ENCODE measurements at places on chromosomes 12 and 14. TPM values are rescaled to one million over a fixed set of nuclear protein-coding genes. Genes with fewer than 3 reads are reported as not detected.

KLRK1 gene
- 865 TPM for total RNA-seq

POLE2 gene
- total RNA-seq = 2.0 TPM

PDE3A gene
- not detected for total RNA-seq

DNA sequence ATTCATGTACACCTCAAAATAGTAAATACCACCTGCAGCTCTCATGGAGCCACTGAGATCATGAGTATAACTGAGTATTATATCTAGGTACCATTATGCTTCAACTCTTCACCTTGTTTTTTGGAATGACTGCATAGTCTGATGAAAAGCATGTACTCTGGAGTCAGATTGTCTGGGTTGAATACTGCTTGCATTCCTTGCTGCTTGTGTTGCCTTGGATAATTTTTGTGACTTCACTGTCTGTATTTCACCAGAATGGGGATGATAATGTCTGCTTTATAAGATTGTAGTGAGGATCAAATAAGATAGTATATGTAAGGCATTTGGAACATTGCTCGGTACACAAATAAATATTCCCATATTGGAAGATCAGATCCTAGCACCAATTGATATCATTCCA is 54.2 kb downstream of the SUSD6 start:
- no peak overlapping the region for H3K4me3 ChIP-seq
- no peaks in the 10 kb centered on the region for H3K27me3 ChIP-seq
- H3K27ac ChIP-seq = no peak overlapping the region
- no peak for DNase-seq
- H3K4me1 ChIP-seq = peaks cover 96% of the 10 kb centered on the region

GRCh38 chr12:6700646-6701051 is at the start of gene PIANP:
PIANP (minus strand) TSS chr12:6700815; CDS start chr12:6698061, 2,754 bp downstream.
- DNase-seq = peak; percentile 70
- H3K4me1 ChIP-seq = peaks cover 40% of the 10 kb centered on the region
- H3K4me3 ChIP-seq = peak within 1 kb of the TSS; percentile 73
- peaks cover 50% of the 10 kb centered on the region for H3K27me3 ChIP-seq

- no peak for DNase-seq
- peaks cover 37% of the 10 kb centered on the region for H3K4me1 ChIP-seq
- no peaks in the 10 kb centered on the region for H3K27me3 ChIP-seq
- H3K36me3 ChIP-seq = no peaks in the 10 kb centered on the region
- H3K27ac ChIP-seq = peak overlapping the region; percentile 76
These were observed 1.7 kb downstream of the BTBD6 start for GRCh38 chr14:105250008-105250366.

- DNase-seq = peak; percentile 64
- H3K4me3 ChIP-seq = peak overlapping the region; percentile 87
- H3K27me3 ChIP-seq = no peaks in the 10 kb centered on the region
- H3K27ac ChIP-seq = peak overlapping the region; percentile 98
These were observed 482 bp downstream of the TMEM30B start for GRCh38 chr14:61280526-61281185.

DNA sequence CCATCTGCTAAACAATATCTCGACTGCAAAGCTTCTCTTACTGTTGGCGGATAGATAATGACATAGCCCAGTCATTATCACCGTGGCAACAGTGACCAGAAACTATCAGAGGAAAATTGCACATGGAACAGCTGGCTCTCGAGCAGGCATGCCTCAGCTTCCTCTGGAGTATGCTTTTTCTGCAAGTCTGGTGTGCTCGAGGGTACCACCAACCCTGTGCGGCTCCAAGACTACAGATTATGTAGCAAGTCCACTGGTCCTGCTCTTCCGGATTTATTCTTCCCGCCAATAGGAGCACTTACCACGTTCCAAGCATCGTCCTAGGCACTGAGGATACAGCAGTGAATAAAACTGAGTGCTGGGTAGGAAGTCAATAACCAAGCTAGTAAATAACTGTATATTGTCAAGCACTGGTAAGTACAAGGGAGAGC is 1.4 kb upstream of the GLRX5 start:
- H3K27me3 ChIP-seq = no peaks in the 10 kb centered on the region
- peak overlapping the region; percentile 95 for H3K27ac ChIP-seq
- no peaks in the 10 kb centered on the region for H3K36me3 ChIP-seq
- no peak for DNase-seq
- H3K4me3 ChIP-seq = peak overlapping the region; percentile 96
- peaks cover 66% of the 10 kb centered on the region for H3K4me1 ChIP-seq

DNA sequence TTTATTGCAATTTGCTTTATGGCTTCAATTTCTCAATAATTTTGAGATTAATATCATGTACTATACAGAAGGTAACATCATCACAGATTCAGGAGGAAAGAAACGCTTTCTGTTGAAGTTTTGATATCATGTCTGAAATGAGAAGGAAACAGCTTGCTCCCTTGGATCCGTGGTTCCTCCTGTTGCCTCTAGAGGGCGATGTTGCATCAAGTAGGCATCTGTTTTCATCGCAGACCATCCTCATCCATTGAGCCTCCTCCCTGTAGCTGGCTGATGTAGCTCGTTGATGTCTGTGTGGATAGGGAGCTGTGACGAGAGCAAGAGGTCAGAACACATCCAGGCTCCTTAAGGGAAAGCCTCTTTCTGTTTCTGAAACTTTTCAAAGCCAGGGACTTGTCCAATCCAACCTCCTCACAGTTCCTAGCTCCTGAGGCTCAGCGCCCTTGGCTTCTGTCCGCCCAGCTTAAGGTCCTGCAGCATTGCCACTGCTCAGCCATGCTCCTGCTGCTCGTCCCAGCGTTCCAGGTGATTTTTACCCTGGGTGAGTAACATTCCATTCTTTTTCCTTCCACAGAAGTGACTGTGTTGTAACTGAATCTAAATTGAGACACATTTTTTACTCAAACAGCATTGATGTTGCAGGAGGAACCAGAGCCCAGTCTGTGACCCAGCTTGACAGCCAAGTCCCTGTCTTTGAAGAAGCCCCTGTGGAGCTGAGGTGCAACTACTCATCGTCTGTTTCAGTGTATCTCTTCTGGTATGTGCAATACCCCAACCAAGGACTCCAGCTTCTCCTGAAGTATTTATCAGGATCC is 304.8 kb upstream of the OR4E1 start:
- no peaks in the 10 kb centered on the region for H3K27me3 ChIP-seq
- DNase-seq = peak; percentile 53

DNA sequence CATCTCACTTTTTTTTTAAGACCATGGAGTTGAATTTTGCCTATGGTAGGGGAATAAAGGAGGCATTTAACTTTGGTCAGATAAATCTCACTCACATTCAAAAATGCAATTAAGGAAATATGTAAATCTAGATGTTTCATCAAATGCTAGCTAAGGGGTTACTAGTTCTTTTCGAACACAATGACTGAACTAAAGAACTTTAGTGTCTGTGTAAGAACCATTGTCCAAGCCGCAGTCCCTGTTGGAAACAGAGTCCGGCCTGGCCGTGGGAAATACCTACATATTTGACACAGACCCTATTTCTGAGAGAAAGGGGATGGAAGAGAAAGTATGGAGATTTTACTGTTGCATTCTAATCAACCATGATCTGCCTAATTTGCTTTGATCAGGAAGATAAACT is 17.4 kb downstream of the LGR5 start:
- no peaks in the 10 kb centered on the region for H3K4me1 ChIP-seq
- H3K27ac ChIP-seq = no peak overlapping the region
- H3K36me3 ChIP-seq = no peaks in the 10 kb centered on the region
- H3K27me3 ChIP-seq = peaks cover 3% of the 10 kb centered on the region
- H3K4me3 ChIP-seq = no peak overlapping the region

DNA sequence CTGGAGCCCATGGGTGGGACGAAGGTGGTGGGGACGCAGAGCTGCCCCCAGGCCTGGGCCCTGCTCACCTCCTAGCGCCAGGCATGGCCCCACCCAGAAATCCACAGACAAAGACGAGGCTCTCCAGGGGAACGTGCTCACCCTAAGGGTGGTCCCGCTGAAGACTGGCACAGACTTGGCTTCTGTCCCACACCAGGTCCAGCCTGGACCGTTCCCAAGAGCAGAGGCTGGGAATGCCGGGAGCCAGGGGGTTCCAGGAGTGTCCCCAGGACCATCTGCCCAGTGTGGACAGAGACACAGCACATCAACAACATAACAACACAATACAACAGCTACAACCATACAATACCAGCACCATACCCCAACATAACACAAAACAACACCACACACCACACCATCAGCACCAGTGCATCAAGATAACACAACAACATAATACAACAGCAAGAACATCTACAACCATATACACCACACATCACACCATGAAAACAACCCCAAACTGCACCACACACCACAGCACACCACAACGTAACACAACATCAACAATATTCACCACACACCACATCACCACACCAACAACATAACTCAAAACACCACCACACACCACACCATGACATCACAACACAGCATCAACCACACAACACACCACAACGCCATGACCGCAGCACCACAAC is 329.6 kb downstream of the ADGRD1 start:
- H3K36me3 ChIP-seq = no peaks in the 10 kb centered on the region
- peaks cover 1% of the 10 kb centered on the region for H3K27me3 ChIP-seq
- DNase-seq = no peak
- H3K4me3 ChIP-seq = no peak overlapping the region
- H3K4me1 ChIP-seq = no peaks in the 10 kb centered on the region

GRCh38 chr12:130828895-130829294 is 10.2 kb downstream of the STX2 start:
- no peak overlapping the region for H3K4me3 ChIP-seq
- no peak overlapping the region for H3K27ac ChIP-seq
- no peaks in the 10 kb centered on the region for H3K36me3 ChIP-seq
- H3K4me1 ChIP-seq = peaks cover 16% of the 10 kb centered on the region
- no peaks in the 10 kb centered on the region for H3K27me3 ChIP-seq

GRCh38 chr14:99465288-99465687 is 15.4 kb downstream of the SETD3 start:
- peaks cover 40% of the 10 kb centered on the region for H3K4me1 ChIP-seq
- DNase-seq = no peak
- no peaks in the 10 kb centered on the region for H3K27me3 ChIP-seq
- no peak overlapping the region for H3K27ac ChIP-seq
- H3K4me3 ChIP-seq = no peak overlapping the region

DNA sequence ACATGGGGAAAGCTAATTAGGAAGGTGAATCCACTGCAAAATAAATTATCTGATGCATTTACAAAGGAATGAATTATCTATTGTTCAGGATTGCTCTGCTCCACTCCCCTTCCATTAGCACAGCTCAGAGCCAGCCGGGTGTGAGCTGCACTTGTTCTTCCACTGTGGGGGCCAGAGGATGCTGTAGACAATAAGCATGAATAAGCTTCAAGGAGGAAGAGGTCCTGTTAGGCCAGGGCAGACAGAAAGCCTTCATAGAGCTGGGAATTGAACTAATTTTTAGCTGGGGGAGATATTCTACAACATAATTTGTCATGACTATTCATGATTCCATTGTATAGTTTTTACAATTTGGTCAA is 137.6 kb upstream of the MAX start:
- no peaks in the 10 kb centered on the region for H3K27me3 ChIP-seq
- H3K27ac ChIP-seq = no peak overlapping the region
- H3K36me3 ChIP-seq = no peaks in the 10 kb centered on the region
- DNase-seq = no peak
- no peaks in the 10 kb centered on the region for H3K4me1 ChIP-seq

DNA sequence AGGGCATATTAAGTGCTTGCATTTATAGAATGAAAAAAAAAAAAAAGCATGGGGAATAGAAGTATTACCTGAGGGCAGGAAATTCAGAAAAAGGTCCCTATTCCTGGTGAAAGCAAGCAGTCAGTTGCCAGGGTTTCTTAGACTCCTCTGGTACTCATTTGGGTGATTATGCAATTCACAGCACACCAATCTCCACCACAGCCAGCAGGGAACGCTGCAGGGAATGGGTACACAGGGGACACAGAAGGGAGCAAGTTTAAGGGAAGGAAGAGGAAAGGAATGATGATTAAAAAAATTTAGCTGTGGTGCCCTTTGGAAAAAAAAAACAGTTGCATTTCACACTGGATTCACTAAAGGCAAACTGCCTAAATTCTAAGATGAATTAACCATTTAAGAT is 14.2 kb downstream of the BLTP3B start:
- H3K27me3 ChIP-seq = no peaks in the 10 kb centered on the region
- no peaks in the 10 kb centered on the region for H3K36me3 ChIP-seq
- peaks cover 45% of the 10 kb centered on the region for H3K4me1 ChIP-seq
- no peak for DNase-seq
- H3K4me3 ChIP-seq = no peak overlapping the region
- H3K27ac ChIP-seq = peak overlapping the region; percentile 70

DNA sequence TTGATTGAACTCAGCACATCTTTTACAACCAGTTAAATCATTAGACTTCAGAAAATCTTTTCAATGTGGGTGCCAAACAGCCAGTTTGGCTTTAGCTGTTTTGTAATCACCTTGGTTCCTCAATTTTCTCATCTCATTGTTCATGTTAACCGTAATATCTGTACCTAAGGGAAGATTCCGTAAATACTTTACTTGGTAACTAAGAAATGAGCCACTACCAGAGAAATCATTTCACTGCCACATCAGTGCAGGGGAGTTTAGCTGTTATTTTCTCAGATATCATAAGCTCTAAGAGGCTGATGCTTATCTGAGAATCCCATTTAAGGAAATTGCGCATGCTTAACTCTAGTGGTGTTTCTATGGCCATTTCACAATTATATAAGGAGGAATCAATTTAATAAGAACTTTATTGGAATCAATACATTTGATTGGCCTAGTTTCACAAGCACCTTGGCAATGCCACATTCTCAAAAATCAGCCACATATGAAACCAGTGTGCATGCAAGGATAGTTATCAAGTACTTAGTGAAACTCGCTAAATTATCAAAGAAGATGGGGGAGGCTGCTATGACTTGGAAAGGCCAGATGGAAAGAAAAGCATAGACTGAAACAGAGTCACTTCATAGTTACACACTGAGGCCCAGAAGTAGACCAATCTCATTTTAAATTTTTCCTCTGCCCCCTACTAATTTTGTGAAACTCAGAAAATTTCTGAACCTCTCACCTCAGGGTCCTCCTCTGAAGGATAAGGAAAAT is 28.1 kb upstream of the IL22 start:
- H3K4me3 ChIP-seq = no peak overlapping the region
- H3K27ac ChIP-seq = no peak overlapping the region
- DNase-seq = no peak
- peaks cover 2% of the 10 kb centered on the region for H3K36me3 ChIP-seq

DNA sequence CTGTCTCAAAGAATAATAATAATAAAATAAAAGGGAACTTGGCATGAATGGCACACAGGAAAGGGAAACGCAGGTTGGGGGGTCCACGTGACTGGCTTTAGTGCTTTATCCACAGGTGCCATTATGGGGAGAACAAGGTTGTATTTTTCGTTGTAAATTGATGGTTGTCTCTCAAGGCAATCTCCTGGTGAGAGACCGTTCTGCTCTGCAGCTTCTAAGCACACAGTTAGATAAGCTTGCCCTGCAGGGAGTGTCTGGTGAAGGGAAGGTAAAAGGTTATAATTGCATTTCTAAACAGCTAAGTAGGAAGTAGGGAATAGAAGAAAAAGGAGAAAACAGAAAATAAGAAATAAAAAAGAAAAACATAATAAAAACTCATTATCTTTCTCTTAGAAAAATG is 69.1 kb upstream of the CPSF6 start:
- no peaks in the 10 kb centered on the region for H3K27me3 ChIP-seq
- H3K4me1 ChIP-seq = no peaks in the 10 kb centered on the region
- no peak overlapping the region for H3K27ac ChIP-seq
- no peaks in the 10 kb centered on the region for H3K36me3 ChIP-seq
- no peak for DNase-seq
- no peak overlapping the region for H3K4me3 ChIP-seq

GRCh38 chr14:102086709-102086971 is 204 bp downstream of the HSP90AA1 start:
- peaks cover 23% of the 10 kb centered on the region for H3K36me3 ChIP-seq
- H3K27me3 ChIP-seq = no peaks in the 10 kb centered on the region
- H3K27ac ChIP-seq = peak overlapping the region; percentile 92
- DNase-seq = no peak
- peak overlapping the region; percentile 88 for H3K4me3 ChIP-seq
